ENCODE measurements at places on chromosomes 6 and 20.
A peak's percentile ranks its signal among the peaks of the same experiment; 100 is the strongest.

DNA sequence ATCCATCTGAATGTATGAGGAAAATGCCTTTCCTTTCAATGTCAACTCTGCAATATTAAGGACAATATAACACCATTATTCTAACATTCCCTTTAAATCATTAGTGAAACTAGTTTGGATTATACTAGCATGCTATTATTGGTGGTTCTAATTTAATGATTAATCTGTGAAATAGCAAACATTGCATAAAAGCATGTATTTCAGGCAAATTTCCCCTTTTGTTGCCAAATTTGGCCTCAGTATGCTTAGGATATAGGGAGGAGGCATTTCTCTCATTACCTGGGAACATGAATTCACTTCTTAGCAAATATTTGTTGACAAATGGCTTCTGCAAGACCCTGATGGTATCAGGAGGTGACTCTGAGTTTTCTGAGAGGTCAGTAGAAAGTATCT is 1.6 kb downstream of the TPMT start:
- DNase-seq, result no peak

- no peak for DNase-seq
These were observed 44.3 kb upstream of the IRF4 start for GRCh38 chr6:347232-347631.

DNA sequence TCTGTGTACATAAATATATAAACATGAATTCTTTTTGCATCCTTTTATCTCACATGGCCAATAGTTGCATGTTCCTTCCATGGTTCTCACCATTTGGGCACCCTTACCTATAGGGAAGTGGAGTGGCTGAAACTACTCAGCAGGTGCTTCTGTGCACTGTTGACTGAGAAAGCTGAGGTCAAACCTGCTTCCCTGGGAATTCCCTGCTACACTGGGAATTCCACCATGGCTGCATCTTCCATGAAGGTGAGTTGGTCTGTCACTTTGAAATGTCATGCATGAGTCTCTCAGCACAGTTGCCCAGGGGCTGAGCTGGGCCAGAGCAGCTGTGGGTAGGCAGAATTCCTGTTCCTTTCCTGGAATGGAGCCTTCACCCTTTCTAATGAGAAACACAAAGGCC is 193.8 kb upstream of the PRSS16 start:
- DNase-seq, result no peak

DNA sequence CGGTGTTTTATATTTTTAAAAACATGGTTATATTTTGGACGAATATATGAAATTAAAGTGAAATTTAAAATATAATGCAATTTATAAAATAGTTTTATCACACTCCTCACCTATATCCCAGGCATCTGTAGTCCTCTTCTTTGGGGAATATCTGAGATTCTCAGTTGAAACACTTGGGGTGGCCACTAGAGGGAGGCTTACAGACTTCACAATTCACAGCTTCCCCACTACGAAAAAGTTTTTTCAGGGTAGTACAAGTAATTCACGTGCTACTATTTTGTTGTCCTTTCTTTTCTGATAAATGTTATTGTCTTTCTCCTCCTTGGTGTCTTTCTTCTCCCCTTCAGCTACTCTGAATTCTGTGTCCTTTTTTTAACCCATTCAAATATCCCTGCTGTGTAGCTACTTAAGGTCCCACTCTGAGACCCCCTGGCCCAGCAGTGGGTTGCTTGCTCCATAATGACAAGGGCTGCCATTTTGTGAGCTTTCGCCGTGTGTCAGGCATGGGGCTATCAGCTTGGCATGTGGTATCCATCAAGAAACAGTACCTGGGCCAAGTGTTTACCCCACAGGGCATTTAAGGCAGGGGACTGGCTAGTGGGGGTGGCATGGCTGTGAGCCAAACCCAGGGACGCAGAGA is 43.6 kb upstream of the PHACTR3 start:
- DNase-seq, result peak; percentile 20

GRCh38 chr6:21769405-21769861 is 175.9 kb downstream of the SOX4 start:
- DNase-seq, result peak; percentile 92

DNA sequence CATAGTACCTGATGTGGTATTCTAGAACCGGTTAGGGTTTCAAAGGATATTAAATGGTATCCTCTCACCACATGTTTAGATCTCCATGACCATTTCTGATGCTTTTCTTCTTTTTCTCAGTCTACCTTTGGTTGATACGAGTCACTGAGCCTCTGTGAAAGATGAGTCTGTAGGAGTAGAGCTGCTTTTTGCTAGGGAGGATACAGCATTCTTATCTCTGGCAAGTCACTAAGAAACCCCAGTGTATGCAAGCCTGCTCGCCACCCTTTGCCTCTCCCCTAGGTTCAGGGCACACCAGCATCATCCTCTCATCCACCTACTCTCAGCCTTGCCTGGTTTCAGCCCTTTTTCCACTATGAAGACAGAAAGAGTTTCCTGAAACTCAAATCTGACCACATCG is 89.9 kb downstream of the MTFR2 start:
- DNase-seq, result no peak

GRCh38 chr6:119340796-119341487 is 8.6 kb downstream of the MAN1A1 start:
- no peak for DNase-seq

DNA sequence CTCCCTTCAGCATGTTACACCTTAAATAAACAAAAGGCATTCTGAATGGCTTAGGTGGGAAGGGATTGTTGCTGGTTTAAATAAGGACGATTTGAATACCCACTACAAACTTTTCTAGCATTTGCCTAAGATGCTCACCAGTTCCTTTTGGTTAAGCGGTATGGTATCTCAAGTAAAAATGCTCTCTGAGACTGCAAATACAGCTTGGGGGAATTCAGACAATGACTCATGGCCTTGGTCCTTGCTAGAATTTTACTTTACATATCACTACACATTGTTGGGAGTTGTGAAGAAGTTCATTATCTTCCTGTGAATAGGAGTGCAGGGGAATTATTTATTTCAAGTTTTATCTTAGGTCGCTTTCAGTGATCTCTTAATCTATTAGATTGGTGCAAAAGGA is 670.7 kb downstream of the UTRN start:
- DNase-seq, result peak; percentile 81

- DNase-seq, result peak; percentile 98
These were observed 187.8 kb downstream of the SASH1 start for GRCh38 chr6:148530394-148530953.

GRCh38 chr20:2750491-2751251 is 49.8 kb downstream of the CPXM1 start:
- peak; percentile 21 for DNase-seq

DNA sequence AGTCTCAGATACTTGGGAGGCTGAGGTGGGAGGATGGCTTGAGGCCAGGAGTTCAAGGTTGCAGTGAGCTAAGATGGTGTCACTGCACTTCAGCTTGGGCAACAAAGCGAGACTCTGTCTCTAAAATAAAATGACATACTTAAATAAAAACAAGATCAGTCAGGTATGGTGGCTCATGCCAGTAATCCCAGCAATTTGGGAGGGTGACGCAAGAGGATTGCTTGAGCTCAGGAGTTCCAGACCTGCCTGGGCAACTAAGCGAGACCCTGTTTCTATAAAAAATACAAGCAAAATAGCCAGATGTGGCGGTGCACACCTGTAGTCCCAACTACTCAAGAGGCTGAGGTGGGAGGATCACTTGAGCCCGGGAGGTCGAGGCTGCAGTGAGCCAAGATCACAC is 149.6 kb downstream of the ZFP64 start:
- no peak for DNase-seq

- DNase-seq, result no peak
These were observed 3.7 kb upstream of the PMEPA1 start for GRCh38 chr20:57713505-57713903.

Measured in fibroblast of skin of back (primary cell).